ENCODE measurements at places on chromosomes 1 and 21.

DNA sequence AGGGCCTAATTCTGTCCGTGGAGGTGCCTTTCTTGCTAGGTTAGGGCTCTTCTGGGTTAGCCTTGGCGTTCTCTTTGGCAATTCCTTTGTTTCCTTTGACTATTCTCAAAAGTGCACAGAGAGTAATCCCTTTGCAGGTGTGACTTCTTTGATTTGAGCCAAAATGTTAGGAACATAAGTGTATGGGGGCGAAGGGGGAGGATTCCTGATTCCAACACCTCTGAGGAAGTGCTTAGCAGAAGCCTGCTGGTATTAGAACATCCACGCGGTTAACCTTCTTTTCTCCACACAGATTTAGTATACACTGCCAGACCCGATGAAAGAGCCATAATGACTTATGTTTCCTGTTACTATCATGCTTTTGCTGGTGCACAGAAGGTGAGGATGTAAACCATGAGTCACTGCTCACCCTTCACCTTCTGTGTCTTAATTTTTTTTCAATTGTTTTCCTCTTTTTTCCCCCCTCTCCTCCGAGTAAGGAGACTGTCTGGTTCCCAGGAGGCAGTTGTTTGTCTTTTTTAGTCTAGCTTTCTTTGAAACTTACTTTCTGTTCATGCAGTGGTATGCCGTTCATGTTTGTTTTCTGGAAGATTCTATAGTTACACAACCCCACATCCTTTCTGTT lies 48.0 kb downstream of the ACTN2 start:
- no peak for DNase-seq

- DNase-seq = no peak
Observed at GRCh38 chr1:209203533-209203895, 380.0 kb upstream of the CAMK1G start.

GRCh38 chr1:91513160-91513559 lies 12.5 kb downstream of the CDC7 start:
- peak; percentile 52 for DNase-seq

- DNase-seq = no peak
Observed at GRCh38 chr1:197394831-197395608, 127.0 kb downstream of the CRB1 start.

DNA sequence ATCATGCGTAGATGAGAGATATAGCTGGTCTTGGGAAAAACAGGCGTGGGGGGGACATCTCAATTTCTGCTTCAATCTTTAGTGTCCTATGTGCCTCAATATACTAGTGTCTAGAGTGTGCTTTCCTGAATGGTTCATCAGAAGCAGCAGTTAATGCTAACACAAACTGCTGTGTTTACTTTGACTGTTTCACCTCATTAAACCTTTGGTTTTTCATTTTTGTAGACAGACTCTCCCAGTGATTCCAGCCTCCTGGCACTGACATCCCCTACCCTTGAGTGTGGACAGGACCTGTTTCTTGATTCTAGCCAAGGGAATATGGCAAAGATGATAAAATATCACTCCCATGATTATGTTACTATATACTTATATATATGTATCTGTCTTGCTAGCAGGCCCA lies 37.6 kb downstream of the ZYG11A start:
- DNase-seq = no peak

DNA sequence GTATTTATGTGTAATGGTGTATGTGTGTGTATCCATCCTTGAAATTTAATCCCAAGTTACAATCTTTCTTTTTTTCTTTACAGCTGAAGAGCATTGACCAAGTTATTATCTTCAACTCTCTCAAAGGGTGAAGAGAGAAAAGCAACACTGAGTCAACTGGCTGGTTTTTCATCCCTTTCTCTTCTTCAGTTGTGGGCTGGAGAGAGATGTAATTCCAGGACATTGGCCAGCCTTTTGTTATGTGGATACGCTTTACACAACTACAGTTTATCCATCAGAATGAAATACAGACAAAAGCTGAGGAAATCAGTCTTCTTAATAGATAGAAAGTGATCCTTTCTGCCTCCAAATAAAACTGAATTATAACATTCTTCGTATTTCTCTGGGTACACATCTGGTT lies 357.0 kb upstream of the NCAM2 start:
- no peak for DNase-seq

GRCh38 chr1:26994020-26994786 lies 711 bp downstream of the TRNP1 start:
- DNase-seq = no peak

GRCh38 chr21:45859041-45859761 lies 122.4 kb upstream of the COL6A1 start:
- no peak for DNase-seq

DNA sequence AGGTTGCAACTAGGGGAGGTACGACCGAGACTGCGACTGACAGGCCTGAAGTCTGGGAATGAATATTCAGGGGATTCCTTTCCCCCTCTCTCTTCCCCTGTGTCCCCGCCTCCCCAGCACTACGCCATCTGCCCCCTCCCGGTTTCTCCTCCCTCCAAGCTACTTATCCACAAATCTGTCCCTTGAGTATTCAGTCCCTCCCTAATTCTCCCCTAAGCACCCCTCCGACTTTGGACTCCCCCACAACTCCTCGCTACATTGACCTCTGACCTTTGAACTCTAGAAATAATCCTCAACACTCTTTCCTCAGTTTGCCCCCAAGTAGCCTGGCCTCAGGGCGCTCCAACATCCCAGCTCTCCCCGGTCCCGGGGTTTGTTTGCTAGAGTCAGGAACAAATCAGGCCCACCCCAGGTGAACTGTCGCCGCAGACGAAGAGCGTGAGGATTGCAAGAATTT lies 393 bp downstream of the LYSMD1 start:
- peak; percentile 49 for DNase-seq

- no peak for DNase-seq
Observed at GRCh38 chr1:201489643-201490261, 17.2 kb downstream of the CSRP1 start.

- no peak for DNase-seq
Observed at GRCh38 chr1:205578780-205579571, 52.8 kb downstream of the ELK4 start.

GRCh38 chr1:33908324-33908956 lies 44.6 kb downstream of the HMGB4 start:
- no peak for DNase-seq

DNA sequence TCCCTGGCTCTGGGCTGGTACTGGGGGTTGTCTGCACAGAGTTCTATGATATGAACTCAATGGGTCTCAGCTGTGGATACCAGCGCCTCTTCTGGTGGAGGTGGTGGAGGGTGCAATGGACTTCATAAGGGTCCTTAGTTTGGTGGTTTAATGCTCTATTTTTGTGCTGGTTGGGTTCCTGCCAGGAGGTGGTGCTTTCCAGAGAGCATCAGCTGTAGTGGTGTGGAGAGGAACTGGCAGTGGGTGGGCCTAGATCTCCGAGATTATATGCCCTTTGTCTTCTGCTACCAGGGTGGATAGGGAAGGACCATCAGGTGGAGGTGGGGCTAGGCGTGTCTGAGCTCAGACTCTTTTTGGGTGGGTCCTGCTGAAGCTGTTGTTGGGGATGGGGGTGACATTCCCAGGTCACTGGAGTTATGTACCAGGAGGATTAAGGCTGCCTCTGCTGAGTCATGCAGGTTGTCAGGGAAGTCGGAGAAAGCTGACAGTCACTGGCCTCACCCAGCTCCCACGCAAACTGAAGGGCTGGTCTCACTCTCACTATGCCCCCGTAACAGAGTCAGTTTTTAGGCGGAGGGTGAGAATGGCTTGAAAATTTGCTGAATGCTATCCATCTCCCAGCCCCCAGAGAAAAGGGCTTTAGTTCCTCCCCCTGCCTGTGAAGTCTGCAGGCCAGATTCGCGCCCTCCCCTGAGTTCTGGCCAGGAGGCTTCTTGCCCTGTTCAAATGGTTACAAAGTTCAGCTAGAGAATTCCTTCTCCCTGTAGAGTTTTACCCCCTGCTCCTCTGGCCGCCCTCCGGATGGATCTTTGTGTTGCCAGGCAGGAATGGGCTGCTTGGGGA lies 902.9 kb downstream of the LTN1 start:
- no peak for DNase-seq

GRCh38 chr1:226211181-226211821 lies 12.2 kb upstream of the MIXL1 start:
- no peak for DNase-seq

GRCh38 chr1:77762072-77762476 lies 2.4 kb upstream of the USP33 start:
- DNase-seq = peak; percentile 81

DNA sequence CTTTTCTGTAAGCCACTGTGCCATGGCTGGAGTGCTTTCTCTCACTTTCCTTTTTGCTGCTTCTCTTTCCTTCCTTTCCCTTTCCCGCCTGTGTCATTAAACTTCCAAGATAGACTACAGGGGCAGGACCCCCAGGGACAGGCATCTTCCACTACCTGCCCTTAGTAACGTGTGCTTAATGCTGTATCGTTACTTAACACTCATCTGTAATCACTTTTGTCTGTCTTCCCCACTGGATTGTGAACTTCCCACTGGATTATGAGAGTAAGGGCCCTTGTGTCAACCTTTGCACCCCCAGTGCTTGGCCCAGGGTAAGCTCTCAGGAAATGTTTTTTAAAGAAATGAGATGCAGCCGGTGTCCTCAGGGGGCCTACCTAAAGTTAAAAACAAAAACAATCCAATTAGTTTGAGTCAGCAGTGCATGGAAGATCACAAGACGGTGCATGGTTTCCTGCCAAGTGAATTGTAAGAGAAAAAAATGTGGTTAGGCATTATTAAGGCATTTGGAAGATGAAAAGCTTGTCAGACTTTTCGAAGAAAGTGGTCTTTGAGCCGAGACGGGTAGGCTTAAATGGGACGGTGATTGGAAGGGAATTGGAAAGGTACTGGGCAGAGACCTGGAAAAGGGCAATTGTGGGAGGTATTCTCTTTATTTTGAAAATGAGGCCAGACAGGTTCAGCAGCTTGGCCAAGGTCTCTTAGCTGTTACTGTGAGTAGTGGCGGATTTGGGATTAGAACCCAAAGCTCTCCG lies 958 bp downstream of the LYPLAL1 start:
- peak; percentile 90 for DNase-seq

GRCh38 chr1:17570228-17570627 lies 30.7 kb downstream of the ARHGEF10L start:
- no peak for DNase-seq

DNA sequence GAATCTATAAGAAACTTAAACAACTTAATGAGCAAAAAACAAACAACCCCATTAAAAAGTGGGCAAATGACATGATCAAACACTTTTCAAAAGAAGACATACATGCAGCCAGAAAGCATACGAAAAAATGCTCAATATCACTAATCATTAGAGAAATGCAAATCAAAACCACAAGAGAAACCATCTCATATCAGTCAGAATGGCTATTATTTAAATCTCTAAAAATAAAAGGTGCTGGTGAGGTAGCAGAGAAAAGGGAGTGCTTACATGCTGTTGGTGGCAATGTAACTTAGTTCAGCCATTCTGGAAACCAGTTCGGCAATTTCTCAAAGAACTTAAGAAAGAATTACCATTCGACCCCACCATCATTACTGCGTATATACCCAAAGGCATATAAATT lies 147.7 kb downstream of the FAF1 start:
- no peak for DNase-seq
